ENCODE measurements at places on chromosomes 2 and 18.

GRCh38 chr18:24490539-24490938 lies 30.1 kb downstream of the HRH4 start:
- no peak for DNase-seq

- DNase-seq: no peak
Observed at GRCh38 chr2:176536439-176537133, 267.3 kb downstream of the MTX2 start.

DNA sequence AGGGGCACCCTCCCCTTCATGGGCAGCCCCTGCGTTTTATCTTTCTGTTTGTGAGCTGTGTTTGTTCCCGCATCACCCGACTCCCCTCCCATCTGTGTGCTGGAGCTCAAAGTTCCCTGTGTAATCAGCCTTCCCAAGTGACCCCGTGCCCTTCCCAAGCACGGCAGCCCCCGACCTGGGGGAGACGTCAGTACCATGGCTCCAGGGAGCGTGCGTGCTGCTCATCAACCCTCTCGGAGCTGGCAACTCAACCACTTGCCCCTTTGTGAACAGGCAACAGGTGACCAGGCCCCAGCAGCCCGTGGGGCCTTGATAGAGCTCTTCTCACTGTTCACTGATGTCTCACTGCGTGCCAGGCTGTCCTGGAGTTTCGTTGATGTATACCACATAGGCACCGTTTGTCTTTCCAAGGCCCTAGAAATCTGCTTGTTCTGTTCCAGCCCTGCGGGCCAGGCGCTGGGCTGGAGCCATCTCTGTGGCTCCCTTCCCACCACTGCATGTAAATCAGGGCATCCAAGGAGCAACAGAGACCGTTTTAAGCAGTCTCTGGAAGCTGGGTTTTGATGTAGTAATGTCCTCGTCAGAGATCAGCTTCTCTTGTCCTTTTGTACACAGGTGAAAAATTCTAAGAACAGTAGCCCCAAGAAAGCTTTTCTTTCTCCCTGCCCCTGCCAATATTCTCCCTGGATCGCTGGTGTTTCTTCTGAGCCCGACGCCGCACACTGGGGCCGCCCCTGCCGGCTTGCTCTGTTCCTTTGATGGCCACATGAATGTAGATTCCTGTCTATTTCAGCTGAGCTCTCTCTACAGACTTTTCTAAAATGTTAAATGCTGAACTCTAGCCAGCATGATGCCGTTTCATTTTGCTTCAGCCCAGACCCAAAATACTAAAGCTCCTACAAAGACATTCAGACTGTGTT lies 107.0 kb upstream of the PTPRM start:
- no peak for DNase-seq

DNA sequence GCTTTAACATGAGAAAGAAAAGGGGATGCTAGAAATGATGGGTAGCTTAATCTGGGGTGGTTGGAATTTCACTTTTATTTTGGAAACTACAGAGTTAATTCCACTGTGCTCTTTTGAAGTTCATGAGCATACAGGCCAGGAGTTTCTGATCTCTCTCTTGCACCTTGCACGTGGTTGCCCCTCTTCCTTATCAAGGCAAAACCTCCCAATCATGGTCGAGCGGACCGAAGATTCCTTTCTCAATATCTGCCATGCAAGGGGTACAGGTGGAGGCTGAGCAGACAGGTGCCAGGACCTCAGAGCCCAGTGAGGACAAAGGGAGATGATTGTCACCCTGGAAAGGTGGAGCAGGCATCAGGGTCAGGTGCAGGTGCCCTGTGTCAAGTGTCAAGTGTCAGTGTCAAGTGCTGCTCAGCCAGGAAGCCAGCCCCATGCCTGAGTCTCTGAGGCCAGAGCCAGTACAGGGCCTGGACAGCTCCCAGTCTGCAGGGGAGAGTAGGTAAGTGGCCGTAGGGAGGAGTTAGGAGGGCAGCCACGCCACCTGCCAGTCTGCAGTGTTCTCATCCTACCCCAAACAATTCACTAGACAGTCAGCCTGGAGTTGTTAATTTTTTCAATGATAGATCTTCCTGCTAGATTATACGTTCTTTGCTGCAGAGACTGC lies 42.2 kb downstream of the LPIN1 start:
- DNase-seq: peak; percentile 6

GRCh38 chr2:63763391-63763941 lies 78.2 kb upstream of the UGP2 start:
- no peak for DNase-seq

GRCh38 chr18:6414118-6414722 lies 491 bp downstream of the L3MBTL4 start:
- peak; percentile 38 for DNase-seq

- no peak for DNase-seq
Observed at GRCh38 chr2:46999857-47000678, 84.5 kb upstream of the MCFD2 start.

DNA sequence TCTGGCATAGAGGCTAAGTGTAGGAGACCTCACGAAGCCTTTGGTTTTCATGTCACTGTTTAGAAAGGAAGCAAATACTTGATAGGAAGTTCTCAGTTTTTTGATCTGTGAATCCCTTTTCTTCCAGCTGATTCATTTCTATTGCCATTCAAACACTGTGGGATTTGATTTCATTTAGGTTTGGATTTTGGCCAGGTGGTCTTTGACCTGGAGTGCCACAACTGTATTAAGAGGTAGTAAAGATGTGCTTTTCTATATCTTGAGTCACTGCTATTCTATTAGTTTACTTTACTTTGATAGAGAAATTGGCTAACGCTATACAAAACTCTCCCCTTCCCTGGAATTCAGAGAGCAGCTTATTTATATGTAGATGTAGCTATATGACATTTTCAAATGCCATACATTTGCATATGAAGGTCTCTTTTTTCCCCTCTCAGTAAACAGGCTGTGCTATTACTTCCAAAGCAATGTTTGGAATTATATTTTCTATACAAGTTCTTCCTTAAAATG lies 132.4 kb upstream of the CAVIN2 start:
- DNase-seq: no peak

- no peak for DNase-seq
Observed at GRCh38 chr2:219670386-219670785, 43.0 kb downstream of the SLC4A3 start.

DNA sequence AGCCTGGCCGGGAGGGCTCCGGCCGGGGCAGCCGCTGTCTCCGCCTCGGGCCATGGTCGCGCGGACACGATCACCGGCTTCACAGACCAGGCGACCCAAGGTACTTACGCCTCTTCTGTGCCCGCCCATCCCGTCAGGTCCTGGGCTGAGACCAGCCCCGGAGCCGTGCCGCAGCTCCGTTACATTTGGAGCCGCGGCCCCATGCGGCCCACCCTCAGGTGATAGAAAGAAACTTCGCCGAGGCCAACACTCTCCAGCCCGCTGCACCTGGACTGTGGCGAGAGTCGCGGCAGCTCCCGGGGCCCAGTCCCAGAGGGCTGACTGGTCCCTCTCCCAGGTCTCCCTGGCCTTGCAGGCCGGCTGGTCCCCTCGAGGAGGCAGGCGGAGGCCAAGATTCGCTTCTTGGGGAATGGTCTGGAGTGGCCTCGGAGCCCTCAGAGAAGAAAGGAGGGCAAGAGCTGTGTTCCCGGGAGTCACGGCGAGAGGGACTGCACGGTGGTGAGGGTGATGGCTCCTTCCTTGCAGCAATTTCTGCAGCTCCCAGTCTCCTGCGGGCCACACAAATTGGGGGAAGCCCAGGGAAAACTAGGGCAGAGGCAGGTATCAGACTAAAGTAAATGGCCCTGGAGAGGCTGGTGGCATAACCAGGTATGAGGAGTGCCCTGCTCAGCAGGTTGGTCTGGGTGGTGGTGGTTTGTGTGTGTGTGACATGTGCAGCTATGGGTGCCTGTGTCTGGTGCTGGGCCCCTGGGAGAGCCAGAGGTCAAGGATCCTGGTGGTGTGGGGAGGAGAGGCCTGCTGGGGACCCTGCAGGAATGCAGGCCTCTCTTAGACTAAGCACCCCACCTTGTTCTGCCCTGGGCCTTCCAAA lies 822 bp downstream of the GDF7 start:
- no peak for DNase-seq

- no peak for DNase-seq
Observed at GRCh38 chr2:190635781-190636180, 13.1 kb upstream of the NAB1 start.

DNA sequence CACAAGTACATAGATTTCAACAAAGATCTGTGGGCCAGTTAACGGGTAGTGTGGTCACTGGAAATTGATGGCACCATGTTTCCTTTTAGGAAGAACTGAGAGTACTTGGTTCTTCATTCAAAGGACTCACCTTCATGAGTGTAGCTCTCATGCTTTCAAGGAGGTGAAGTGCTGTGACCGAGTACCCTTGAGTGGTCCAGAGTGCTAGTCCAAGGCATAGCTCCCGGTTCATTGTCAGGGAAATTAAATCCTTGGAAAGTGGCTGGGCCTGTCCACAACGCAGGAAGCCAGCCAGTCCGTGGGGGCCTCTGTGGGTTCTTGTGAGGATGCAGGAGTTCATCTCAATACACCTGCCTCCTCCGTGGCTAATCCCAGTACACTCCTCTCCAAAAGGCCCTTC lies 295.1 kb downstream of the GALR1 start:
- no peak for DNase-seq

GRCh38 chr2:168311261-168311910 lies 64.0 kb upstream of the STK39 start:
- no peak for DNase-seq

DNA sequence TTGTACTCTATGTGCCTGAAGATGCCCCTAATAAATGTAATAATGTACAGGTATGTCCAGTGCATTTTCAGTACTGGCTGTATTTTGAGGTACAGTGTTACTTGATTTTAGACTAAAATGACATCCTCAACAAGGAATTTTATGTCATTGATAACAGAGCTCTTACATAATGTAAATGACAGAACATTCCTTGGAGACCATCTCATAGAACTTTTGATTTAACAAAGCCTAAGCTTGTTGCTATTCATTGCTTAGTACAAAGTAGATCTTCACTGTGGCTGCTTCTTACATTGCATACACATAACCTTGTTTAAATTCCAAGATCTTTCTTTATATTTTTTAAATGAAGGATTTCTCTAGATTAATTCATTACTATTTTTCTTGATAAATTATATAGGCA lies 24.1 kb downstream of the DYNC1I2 start:
- DNase-seq: no peak

DNA sequence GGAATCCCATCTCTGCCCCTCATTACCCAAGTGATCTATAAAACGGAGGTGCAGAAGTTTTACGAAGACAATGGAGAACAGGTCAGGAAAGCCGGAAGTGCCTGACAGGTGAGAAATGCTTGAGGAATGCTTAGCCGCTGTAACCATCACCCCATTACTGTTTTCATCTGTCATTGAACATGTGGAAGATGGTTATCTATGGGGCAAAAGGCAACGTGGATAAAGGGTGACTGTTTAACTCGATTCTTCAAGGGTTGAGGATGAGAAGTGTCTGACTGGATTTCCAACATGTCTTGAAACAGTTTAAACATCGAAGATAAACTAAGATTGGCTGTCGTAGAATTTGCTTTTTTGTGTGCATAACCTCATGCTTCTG lies 17.3 kb downstream of the HK2 start:
- DNase-seq: no peak

DNA sequence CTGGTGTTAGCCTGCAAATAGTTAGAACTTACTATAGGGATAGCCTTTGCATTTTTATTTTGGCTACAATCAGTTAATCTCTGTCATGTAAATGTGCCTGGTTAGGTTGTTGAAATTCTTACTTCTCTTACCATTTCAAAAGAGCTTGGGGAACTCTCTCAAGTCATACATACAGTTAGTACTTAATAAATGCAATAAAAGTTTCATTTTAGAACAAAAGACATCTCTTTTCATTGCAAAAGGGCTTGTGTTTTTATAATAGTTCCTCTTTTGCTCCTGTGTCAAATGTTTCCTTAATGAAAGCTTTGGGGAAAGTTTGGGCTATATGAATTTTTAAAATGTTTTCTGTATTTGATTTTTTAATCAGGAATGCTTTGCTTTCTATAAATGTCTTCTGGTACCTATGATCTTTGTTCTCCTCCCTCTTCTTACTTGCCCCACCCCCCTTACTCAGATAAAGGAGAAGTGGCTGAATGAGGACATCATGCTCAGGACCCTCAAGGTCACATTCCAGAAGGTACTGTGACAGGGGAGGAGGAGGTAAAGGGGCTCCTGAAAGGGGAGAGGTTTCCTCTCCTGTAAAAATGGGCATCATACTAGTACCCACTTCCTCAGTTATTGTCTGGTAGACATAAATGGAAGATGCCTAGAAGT lies 13.6 kb downstream of the PTPN18 start:
- no peak for DNase-seq

DNA sequence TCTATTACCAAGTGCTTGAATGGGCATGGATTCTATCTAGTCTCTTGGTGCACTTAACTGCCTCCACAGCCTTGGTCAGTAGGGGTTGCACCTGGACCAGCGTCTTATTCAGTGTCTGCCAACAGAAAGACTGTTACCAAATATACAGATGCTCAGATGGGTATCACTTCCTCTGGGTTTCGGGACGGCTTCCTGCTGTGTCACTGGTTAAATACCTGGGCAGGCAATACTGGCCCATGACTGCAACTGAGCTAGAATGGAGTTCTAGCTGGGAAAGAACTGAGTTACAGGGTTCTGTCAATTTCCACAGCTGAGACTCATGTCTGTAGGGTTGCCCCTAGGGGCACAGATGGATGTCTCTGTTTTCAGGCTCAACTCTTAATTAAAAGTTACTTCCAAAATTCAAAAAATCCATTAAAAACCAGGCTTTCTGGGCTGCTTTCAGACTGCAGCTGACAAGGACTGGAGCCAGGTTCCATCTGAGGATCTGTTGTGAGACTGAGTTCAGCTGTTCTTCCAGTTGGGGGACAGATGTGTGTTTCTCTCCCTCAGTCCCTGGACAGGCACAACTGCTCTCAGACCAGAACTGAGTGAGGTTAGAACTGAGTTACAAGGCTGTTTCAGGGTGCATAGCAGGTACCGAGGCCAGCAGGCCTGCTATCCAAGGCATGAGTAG lies 789.6 kb upstream of the SLC8A1 start:
- DNase-seq: no peak

DNA sequence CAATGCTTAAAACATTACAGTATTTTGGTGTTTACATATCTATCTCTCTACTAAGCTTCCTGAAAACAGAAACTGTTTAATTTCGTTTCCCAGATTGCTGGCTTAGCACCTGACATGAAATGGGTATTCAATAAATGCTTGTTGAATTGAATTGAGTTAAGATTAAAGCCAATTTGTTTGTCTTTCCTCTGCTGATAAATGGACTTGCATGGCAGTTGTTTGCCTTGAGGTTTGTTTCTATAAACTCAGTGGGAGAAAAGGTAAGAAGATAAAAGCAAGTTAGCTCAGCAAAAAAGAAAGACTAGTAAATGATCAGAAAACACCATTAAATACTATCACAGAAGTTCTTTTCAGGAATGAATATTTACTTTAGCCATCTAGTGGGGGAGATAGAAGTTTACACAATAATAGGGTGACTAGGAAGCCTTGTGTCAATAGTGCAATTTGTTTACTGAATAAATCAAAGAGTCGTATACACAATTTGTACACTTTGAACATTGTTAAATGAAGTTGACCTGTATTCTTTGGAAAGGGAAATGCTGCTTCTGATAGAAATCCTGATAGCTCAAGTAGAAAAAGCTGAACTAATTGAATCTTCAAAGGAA lies 754.5 kb upstream of the FAM98A start:
- DNase-seq: no peak

- no peak for DNase-seq
Observed at GRCh38 chr18:39053571-39053970, 1488.0 kb upstream of the CELF4 start.

Data from activated CD4-positive, alpha-beta memory T cell treated with anti-CD3 and anti-CD28 coated beads, Interleukin-2, amount 10 ng/mL, durations not matched to agents 7 days and 5 days (primary cell).